Stimulated activated CD4-positive, alpha-beta T cell treated with anti-CD3 and anti-CD28 coated beads, Interleukin-4, amount 100 ng/mL, for 24 hours (primary cell): ENCODE measurements at places on chromosomes 2 and 18.

DNA sequence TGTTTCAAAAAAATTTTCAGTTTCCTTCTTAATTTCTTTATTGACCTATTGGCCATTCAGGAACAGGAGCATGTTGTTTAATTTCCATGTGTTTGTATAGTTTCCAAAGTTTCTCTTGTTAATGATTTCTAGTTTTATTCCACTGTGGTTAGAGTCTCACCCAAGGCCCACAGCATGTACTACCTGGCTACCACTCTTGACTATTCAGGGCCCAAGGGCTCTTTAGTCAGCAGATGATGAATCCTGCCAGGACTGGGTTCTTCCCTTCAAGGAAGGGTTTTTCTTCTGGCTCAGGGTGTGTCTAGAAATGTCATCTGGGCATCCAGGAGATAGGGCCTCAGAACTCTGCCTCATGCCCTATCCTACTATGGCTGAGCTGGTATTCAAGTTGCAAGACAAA lies 161.4 kb downstream of the PLCL1 start:
- DNase-seq, result no peak

DNA sequence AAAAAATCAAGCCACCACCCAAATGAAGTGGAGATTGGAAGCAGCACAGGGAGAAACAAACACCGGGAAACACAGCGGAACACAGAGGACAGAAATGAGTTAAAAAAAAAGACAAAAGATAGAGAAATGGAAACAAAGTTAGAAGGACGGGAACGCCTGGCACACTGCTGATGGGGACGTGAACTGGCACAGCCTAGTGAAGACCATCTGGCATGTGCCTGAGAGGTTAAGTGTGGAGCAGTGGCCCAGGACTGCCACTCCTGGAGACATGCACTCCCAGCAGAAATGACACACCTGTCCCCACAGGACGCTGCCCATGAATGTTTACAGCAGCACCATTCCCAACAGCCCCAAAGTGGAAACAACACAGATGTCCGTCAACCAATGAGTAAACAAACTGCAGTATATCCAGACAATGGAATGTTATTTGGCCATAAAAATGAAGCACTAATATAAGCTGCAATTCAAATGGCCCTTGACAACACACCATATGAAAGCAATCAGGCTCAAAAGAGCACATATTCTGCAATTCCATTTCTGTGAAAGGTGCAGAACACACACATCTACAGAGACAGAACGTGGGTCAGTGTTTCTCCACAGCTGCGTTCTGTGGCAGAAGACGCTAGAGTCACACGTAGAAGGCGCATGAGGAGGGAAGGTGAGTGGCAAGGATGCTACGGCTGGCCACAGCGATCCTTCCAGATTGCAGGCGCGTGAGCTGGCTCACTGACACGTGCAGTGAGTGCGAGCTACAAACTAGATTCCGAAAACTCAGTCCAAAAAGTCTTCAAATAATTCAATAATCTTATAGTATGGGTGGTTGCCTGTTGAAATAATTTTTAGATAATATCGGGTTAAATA lies 24.6 kb downstream of the THAP4 start:
- no peak for DNase-seq

GRCh38 chr18:48548011-48548771 lies 9.4 kb downstream of the CTIF start:
- no peak for DNase-seq

DNA sequence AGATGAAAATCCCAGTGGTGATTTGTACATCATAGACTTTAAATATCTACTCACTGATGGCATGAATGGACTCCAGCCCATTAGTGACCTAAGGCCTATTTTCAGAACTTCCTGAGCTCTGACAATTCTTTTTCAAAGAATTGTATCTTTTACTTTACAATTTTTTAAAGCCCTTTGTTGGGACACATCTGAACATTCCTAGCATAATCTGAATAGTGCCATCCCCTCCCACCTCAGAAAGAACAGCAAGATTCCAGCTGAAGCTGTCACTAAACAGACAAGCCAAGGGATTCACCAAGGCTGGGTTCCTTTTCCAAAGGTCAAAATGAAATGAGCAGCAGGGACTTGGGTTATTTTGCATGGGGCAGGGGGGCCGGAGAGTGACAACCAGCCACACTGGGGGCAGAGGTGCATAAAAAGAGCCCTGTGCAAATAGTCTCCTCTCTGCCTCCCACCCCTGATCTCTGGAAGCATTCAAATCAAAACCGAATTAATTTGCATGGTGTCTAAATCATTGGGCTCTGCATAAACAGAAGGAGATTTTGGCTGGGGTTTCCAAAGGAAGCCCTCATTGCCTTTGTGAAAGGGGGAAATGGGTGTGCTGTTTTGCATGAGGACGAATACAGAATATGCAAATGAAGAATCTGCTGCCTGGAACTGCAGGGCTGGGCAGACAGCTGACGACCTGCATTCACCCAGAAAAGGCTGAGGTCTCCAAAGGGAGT lies 17.2 kb downstream of the EPHA4 start:
- peak; percentile 27 for DNase-seq

GRCh38 chr18:42743373-42744138 lies 371.9 kb downstream of the RIT2 start:
- no peak for DNase-seq

- no peak for DNase-seq
Measured at GRCh38 chr2:149473521-149473920, 114.1 kb downstream of the MMADHC start.

DNA sequence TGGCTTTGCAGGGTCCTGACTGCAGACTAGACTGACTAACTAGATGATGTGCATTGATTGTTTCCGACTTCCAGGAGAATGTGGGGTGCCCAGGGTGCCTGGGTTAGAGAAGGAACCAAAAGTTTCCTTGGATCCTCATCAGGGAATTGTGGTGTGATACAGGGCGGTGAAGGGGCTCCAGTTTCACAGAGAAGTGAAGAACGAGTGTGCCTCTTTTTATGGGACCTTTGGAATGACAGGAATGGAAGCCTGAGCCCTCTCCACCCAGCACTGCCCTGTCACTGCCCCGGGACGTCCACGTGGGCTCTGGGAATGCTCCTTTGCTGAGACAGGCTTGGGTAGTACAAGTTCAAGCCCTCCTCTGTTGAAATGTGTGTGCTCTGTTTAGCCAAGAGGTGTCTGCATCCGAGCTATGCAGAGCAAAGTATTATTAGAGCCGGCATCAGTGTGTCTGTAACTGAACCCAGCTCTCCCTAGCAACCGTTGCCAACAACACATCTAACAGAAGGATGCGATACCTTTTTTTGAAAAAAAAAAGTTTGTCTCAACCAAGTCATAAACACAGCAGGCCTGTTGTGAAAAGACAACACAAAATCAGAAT lies 183.6 kb downstream of the SMAD7 start:
- no peak for DNase-seq

GRCh38 chr2:204860274-204860673 lies 315.0 kb downstream of the PARD3B start:
- no peak for DNase-seq

DNA sequence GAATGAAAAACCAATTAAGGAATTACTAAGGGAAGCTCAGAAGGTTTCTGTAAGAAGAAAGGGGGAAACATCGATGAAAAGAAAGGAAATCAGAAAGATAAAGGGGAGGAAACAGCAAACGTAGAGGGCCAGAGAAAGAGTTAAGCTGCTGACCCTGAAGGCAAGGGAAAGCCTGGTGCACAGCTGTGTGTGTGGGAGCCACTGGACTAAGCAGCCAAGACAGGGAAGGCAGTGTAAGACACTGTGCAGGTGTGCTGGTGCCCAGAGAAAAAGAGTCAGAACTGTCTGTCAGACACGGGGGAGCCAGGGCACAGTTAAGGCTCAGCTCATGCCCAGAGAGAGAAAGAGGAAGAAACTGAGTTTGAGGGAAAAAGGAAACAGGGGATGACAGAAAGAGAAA lies 104.0 kb downstream of the HIBCH start:
- DNase-seq, result no peak

DNA sequence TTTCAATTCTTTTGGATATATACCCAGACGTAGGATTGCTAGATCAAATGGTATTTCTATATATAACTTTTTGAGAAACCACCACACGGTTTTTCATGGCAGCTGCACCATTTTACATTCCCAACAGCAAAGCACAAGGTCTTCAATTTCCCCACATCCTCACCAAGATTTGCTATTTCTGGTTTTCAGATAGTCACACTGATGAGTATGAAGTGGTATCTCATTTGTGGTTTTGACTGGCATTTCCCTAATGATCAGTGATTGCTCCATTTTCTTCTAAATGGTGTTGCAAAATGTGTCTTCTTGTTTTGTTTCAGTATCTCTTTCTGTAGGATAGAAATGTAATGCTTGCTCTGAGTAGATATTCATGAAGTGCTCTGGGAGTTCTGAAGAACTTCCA lies 52.0 kb downstream of the ANKRD44 start:
- DNase-seq, result no peak

GRCh38 chr18:61474341-61474740 lies 141.1 kb downstream of the CDH20 start:
- no peak for DNase-seq

- no peak for DNase-seq
Measured at GRCh38 chr18:49432602-49433001, 27.8 kb downstream of the DYM start.

DNA sequence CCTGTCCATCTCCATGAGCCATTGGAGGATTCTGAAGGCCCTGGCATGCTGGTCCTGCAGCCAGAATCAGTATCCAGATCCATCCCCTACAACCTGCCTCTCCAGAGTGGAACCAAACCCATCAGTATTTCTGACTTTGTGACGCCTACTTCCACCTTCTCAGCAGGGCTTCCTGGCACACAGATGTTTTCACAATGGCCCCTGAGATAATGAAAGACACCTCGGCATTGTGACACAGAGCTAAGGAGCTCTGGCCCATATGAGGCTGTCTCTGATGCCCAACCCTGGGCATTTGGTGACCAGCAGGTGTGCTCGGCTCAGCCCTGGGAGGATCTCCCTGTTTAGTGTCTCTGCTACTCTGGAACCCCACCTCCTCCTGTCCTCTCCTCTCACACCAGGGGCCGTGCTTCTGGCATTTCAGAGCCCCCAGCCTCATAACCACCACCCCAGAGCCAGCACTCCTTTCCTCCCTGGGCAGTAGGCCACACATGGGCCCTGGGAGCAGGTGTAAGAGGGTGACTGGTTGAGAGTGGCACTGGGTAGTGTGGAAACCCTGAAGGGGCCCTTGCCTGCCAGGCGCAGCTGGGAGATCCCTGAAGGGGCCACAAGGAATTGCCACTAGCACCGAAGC lies 38.2 kb downstream of the FOSL2 start:
- DNase-seq, result no peak

GRCh38 chr2:180707175-180707883 lies 273.1 kb upstream of the UBE2E3 start:
- DNase-seq, result no peak

DNA sequence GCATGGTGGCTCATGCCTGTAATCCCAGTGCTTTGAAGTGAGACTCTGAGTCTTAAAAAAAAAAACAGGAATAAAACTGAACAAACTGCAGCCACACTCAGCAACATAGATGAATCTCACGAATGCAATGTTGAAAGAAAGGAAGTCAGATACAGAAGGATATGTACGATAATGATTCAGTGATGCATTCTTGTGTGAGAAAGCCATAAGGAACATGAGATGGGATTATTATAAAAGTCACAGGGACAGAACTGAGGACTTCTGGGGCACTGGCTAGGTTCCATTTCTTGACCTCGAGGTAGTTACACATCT lies 56.9 kb upstream of the SMAD2 start:
- DNase-seq, result no peak

DNA sequence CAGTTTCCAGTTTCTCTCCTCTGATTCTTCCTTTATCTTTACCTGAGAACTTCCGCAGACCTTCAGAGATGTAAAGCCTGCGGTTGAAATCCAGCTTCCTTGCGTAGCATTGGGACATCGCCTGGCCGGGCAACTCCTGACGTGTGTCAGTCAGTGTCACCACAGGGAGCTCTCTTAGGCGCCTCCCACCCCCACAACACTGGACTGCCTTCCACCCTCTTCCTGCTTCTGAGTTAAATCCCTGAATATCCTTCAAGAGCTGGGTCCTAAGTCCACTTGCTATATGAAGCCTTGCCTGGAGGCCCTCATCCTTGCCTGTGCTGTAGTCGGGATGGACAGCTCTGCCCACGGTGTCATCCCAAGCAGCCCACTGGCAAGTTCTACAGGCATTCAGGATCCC lies 179.4 kb downstream of the SEPTIN10 start:
- DNase-seq, result no peak

- no peak for DNase-seq
Measured at GRCh38 chr2:39304729-39305128, 61.0 kb upstream of the CDKL4 start.

DNA sequence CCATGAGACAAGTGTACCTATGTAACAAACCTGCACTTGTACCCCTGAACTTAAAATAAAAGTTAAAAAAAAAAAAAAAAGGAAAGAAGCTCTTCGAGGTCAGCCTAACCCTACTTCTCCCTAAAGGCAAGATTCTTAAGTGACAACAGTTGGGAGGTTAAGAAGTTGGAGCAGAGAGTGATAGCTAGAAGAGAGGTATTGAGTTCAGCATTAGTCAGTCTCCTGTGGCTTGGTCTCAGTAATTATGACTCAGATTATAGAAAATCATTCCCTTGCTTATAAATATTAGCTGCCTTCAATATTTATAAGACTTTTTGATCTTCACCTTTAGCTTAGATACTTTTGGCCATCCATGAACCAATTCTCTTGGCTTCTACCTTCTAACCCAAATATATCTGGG lies 926.8 kb upstream of the SLC39A10 start:
- DNase-seq, result no peak

GRCh38 chr2:48940606-48941005 lies 185.1 kb upstream of the LHCGR start:
- DNase-seq, result no peak

DNA sequence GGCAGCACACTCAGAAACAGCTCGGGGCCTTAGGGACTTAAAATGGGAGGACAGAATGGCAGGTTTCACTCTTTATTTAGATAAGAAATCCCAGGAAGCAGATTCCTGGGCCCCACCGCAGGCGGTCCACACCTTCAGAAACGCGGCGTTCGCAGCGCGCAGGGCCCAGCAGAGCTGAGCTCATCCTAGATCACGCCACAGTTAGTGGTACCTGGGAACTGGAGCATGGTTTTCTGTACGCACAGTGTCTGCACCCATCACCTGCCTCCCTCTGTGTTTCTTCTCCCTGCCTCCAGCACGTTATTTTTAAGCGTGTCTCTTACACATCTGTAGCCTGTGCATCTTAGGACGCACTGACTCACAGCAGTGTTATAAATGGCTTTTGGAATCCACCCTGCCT lies 242.1 kb downstream of the ALPK2 start:
- DNase-seq, result no peak

GRCh38 chr2:70698847-70699246 lies 69.2 kb downstream of the ADD2 start:
- DNase-seq, result no peak

DNA sequence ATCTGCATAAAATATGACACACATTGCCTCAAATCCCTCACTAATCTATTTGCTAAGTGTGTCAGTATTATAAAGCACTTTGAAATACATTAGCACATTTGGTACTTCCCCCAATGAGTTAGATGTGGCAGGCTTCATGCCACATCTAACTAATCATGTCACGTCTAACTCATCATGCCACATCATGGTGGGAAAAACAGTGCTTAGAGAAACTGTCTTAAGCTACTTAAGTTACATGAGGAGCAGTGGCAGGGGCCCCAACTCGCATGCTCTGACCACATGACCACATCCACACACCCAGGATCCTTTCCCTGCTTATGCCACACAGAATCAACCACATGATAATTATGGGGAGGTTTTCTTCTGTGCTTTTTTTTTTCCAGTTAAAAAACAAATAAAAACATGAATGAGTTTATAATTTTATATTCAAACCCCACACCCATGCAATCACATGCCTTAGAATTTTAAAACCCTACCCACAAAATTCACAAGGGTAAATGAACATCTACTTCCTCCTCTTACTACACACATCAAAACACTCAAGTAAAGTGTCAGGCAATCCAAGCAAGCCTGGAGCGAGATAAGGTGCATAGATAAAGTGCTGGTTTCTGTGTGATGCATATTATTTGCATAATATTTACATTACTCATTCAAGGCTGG lies 1.6 kb downstream of the ABCA12 start:
- DNase-seq, result no peak
